ENCODE measurements at places on chromosomes 5 and 9.

GRCh38 chr5:154298065-154298464 lies 107.5 kb downstream of the GALNT10 start:
- DNase-seq: no peak

DNA sequence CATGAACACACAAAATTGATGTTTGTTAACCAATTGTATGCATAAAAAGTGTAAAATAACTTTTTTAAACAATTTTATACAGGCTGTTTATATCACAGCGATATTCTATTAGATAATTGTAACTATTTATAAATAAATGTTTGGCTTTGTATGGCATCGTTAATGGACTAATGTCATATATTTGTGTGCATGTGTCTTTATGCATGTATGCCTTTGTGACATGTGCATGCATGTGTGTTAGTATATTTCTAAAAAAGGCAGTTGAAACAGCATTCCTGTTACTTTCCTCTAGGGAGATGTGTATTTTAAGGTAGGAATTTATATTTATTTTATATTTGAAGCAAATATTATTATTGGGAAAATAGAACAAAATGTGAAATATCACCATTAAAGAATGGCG lies 268.9 kb downstream of the CDH18 start:
- no peak for DNase-seq

DNA sequence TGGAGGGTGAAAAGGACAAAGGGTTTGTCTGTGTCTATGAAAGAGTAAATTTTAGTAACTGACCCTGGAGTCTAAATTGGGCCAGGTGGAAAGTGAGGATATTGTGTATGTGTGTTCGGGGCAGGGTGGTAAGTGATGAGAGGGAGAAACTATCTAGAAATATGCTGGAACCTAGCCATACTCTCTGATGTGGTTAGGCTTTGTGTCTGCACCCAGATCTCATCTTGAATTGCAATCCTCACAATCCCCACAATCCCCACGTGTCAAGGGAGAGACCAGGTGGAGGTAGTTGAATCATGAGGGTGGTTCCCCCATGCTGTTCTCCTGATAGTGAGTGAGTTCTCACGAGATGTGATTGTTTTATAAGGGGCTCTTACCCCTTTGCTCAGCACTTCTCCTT lies 60.6 kb downstream of the COMMD10 start:
- DNase-seq: no peak

DNA sequence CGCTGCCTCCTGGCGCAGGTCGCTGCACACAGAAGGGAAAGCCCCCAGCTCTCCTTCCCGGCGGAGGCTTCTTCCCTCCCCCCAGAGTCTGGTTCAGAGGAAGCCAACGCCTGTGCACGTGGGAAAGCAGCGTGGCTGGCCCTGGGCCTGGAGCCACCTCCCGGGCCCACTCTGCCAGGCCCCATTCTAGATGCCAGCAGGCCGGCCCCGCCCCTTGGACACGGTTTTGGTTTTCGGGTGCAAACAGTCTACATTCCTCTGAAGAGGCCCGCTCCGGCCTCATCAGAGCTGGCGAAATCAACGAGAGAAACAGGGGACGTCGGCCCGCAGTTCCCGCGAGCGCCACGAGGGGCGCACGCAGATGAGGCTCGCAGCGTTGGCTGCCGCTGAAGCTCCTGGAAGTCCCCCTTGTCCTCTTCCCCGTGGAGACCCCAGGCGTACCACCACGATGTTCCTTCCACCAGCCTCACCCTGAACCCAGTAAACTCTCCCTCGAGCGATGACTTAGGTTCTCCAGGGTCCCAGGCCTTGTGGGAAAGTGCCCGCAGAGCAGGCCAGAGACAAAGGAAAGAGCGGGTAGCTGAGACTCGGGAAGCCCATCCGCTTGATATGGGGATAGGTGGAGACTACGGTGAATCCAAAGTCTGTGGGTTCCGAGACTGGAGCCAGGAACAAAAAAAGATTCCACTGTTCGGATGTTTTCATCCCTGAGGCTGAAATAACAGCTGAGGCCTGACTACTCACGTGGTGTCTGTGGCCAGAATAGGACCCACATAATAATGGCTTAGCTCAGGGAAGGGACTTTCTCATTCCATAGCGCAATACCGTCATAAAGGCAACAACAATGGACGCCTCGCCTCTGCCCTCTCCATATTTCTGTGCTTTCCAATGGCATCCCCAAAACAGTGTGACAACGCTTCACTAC lies 64.2 kb downstream of the KLF4 start:
- peak; percentile 8 for DNase-seq

DNA sequence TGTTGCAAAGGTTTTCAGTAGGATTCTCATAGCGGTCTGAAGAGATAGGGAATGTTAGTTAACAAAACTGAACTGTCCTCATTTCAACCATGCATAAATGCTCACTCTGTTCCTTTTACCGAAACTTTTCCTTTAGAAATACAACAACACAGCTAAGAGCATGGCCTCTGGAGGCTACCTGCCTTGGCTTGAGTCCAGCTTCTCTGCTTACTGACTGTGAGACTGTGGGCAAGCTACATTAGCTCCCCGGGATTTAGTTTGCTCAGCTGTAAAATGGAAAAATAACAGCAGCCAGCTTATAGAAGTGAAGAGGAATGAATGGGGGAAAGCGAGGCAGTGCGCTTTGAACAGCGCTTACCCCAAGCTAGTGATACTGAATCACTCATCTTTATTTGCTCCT lies 507.9 kb upstream of the DAP start:
- DNase-seq: no peak

GRCh38 chr9:93600504-93600903 lies 24.1 kb downstream of the PHF2 start:
- no peak for DNase-seq
